Left colon (tissue), 2 donors: ENCODE measurements at places on chromosomes 1 and 21. TPM values are rescaled to one million over a fixed set of nuclear protein-coding genes. Genes with fewer than 3 reads are reported as not detected.

The BARHL2 gene
- total RNA-seq: not detected

DNA sequence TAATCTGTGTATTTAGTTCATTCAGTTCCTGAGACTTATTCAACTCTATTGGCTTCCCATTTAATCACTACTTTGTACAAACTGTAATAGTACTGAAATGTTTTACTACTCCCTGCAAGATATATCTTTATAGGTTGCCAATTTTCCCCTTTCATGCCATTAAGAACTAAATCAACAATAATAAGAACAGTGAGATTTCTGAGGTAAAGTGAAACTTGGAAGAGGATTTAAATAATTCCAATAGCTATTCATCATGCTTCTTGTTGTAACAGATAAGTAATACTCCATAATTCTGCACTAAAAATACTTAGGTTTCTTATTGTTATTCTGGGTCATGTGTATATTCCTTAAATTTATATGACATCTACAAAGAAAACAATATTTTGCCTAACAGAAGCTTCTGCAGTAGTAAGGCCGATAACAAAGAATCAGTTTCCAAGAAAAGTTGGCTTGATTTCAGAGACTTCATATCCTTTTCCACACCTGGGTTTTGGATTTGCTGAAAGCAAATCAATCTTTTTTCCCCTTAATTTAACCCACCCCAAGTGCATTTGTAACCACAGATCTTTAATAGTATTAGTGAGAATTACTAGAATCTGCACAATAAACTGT lies 258.3 kb downstream of the FAF1 start:
- DNase-seq: no peak

GRCh38 chr1:29868944-29869343 lies 632.6 kb downstream of the PTPRU start:
- no peak for DNase-seq

- no peak for DNase-seq
Measured at GRCh38 chr1:184499616-184500015, 112.8 kb downstream of the C1orf21 start.

The GBP5 gene
- 2.2 TPM for total RNA-seq

DNA sequence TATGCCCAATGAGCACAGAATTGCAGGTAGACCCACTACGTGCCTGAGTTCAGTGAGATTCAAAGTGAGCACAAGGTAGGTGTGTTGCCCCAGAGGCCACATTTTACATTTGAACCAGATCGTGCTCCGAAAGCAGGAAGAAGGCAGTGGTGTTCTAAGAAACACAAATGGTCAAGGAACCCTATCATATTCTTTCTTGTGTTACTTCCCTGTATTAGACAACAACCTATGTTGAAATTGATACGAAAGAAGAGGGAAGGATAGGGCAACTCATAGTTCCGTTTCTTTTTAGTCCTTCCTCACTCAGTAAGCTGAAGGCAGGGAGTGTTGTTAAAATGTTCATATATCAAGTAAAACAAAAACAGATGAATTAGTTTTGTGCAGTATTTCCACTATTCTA lies 33.9 kb downstream of the OLFML2B start:
- DNase-seq: no peak

DNA sequence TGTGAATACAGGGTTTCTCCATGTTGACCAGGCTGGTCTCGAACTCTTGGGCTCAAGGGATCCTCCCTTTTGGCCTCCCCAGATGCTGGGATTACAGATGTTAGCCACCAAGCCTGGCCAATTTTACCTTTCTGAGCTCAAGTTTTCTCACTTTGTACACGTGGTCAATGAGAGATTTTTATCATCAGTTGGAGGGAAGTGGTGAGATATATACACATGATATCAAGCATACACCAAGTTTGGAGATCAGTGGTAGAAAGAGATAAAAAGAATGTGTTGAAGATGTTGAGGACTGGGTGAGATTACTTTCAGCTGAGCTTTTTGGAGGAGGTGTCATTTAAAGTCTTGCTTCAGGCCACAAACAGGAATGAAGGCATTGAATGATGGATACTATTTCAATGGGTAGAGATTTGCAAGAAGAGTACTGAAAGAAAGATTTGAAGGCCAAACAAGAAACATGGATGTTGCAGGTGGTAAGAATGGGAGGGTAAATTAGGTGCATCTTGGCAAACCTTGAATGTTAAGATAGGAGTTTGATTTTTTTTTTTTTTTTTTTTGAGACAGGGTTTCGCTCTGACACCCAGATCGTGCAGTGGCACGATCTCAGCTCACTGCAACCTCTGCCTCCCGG lies 3.0 kb upstream of the SESN2 start:
- no peak for DNase-seq

The RPL11 gene
- 818 TPM for total RNA-seq

DNA sequence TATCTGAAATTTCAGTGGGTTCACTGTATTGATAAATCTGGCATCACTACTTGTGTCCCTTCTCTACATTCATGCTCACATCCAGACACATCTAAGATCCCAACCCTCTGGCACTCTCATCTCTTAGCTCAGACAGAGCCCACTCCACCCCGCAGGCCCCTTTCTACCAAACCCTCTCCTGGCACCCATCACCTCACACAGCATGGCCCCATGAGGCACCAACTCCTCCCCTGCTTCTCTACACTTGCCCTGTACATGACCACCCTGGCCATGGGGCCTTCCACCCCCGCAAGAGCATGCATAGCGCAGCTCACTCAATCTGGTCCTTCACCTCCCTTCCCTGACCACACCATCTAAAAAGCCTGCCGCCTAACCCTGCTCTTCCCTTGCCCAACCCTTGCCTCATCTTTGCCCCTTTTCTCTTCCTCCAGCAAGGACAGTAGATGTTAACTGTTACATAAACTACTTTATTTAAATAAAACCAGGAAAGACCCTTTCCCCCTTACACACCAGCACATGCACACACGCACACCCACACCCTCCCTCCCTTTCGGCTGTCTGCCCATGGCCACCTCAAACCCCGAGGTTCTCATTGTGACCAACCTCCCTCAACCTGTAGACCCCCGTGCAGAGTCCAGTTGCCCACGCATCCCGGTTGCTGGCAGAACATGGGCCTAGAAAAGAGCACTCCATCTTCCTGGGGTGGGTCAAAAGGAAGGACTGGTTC lies 15.6 kb downstream of the SH3BP5L start:
- no peak for DNase-seq

- peak; percentile 77 for DNase-seq
Measured at GRCh38 chr1:117059334-117059677, 820 bp upstream of the TTF2 start.

The SLC35A3 gene
- 192 TPM for total RNA-seq

GRCh38 chr1:167599957-167600581 lies 30.0 kb upstream of the RCSD1 start:
- DNase-seq: no peak

DNA sequence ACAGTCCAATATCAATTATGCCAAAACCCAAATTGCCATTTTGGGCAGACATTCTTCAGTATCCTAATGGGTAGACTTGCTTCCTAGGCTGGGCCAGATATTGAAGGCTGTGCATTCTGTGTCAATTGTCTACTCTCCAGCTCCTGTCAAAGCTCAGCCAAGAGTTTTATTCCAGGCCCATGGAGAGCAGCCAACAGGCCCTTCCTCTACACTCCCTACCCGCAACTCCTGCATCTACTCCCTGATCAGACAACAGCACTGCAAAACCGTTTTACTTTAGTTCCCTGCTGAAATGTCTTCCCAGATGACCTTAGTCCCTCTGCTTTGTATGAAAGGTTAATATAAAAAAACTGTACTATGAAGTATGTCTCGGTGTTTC lies 6.6 kb upstream of the ADORA3 start:
- DNase-seq: no peak

The OXCT2 gene
- 1.4 TPM for total RNA-seq

The PODN gene
- 6.2 TPM for total RNA-seq

DNA sequence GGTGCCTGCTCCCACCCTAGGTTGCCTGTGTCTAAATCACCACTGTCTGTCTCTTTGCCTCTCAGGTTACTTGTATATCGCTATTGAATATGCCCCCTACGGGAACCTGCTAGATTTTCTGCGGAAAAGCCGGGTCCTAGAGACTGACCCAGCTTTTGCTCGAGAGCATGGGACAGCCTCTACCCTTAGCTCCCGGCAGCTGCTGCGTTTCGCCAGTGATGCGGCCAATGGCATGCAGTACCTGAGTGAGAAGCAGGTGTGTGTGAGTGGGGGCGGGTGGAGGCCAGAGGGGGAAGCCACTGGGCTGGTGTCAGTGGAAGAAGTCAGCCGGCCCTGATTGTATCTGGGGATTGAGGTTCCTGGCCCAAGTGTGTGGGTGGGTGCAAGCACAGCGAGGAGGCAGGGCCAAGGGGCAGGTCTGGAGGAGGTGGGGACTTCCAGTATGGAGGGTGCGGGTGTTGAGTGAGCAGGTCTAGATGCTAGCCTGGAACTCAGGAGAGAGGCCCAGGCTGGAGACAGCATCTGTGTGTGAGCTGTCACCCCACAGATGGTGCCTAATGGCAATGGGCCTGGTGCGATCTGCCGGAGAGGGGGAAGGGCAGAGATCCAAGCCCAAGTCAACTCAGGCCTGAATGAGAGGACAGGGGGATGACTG lies 17.2 kb downstream of the TIE1 start:
- DNase-seq: no peak

The HSD11B1 gene
- total RNA-seq: 0.87 TPM

The SRGAP2 gene
- total RNA-seq: 15.0 TPM

The CRP gene
- total RNA-seq: not detected

DNA sequence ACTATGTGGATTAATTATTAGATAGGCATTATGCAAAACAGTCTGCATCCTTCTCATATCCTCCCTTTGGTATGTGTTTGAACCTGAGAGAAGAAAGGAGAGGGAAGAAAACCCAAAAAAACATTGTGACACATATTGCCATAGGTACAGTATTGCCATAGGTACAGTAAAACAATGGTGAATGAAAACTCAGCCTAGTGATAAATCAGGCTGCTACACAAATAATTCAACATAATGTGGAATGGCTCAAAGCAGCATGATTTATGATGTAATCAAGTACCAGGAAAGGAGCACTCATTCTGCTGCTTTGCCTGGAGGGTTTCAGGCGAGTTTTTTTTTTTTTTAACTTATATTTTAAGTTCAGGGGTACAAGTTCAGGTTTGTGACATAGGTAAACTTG lies 213.9 kb upstream of the LYPLAL1 start:
- no peak for DNase-seq

DNA sequence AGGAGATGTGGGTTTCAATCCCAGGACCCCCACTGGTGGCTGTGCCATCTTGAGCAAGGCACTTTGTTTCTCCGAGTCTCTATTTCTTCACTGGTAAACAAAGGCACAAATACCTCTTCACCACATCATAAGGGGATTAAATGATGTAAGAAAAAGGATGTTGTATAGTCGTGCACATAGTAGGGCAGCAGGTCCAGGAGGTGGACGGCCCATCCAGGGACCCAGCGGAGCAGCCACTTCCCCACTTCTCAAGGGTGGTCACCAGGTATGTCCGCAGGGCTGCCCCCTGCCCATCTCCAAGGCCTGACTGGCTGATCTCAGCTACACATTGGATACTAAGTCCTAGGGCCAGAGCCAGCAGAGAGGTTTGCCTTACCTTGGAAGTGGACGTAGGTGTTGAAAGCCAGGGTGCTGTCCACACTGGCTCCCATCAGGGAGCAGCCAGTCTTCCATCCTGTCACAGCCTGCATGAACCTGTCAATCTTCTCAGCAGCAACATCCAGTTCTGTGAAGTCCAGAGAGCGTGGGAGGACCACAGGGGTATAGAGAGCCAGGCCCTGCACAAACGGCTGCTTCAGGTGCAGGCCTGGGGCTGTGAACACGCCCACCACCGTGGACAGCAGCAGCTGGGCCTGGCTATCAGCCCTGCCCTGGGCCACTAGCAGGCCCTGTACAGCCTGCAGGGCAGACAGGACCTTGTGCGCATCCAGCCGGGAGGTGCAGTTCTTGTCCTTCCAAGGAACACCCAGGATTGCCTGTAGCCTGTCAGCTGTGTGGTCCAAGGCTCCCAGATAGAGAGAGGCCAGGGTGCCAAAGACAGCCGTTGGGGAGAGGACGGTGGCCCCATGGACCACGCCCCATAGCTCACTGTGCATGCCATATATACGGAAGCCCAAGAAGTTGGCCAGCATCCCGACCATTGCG lies 4.0 kb downstream of the AGT start:
- DNase-seq: no peak

DNA sequence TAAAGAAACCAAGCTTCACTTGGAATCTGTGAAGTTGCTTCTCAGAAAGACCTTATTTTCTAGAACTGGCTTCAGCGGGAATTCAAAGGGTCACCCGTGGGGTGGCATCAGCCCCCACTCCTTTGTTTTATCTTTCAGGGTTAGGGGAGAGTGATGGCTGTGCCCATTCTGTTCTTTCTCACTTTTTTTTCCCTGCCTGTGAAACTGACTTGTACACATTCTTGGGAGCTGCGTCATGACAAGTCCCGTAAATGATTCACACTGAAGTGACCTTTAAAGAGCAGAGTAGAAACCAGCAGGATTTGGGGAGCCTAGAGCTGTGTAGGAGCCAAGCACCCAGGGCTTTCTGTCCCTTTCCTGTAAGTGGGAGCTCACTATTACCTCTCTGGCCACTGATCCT lies 43.8 kb downstream of the SLC44A3 start:
- DNase-seq: peak; percentile 34

DNA sequence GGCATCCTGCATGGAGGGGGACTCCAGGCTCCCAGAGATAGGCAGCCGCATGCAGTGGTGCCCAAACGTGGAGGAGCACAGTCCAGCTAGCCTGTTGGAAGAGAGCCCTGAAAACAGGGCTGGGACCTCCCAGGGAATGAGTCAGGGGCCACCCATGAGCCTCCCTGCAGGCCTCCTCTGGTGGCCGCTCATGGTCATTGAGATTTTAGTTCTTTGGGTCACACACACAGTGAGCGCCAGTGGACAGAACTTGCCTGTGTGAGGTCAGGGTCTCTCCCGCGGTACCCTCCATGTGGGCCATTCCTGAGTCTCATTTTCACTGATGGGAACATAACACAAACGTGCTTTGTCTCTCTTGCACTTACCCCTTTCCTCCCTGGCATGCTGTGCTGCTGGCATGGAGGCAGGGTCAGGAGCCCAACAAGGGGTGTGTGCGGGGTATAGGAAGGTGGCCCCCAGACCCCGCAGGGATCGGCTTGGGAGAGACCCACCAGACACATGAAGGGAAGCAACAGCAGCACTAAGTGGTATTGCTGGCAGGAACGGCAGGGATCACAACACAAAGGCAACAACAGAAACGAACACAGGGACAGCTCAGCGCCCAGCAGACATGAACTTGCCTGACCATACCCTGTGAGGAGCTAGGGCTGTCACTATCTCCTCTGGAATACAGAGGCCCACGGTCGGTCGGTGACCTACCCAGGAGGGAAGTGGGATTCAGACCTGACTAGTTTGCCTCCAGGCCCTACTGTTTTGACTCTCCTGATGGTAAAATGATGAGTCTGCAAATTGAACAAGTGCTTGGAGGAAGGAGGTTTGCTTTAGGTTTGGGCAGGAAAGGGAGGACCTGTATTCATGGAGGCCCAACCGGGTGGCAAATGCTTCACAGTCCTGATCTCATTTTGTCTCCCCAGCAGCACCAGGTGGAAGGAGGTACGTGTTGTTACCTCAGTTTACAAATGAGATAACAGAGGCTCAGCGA lies 31.8 kb downstream of the ABCG1 start:
- no peak for DNase-seq

- DNase-seq: peak; percentile 67
Measured at GRCh38 chr1:12600880-12601633, 17.0 kb downstream of the DHRS3 start.

GRCh38 chr1:24688033-24688432 lies 44.9 kb downstream of the SRRM1 start:
- DNase-seq: no peak
